Left ventricle myocardium superior (tissue), 1 donor: ENCODE measurements at places on chromosomes 5 and 9. TPM values are rescaled to one million over a fixed set of nuclear protein-coding genes. Genes with fewer than 3 reads are reported as not detected.

DNA sequence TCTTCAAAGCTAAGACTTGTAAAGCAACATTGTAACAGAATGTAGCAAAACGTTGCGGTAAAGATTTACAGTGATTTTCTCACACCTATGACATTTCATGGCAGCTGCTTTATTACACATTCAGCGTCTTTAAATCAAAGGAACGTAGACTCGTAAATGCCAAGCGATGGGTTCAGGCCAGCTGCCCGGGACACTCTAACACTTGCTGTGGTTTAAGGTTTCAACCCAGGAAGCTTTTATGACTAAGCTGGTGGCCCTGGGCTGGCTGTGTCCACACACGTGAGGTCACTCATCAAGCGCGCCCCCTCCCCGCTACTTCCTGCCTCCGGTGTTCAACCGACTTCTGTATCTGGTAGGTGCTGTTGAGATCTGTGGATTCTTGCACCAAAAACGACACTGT is 2.5 kb downstream of the SLC6A18 start:
- DNase-seq = no peak

Gene MXD3
- 1.7 TPM for total RNA-seq

GRCh38 chr5:55160493-55161209 is 680 bp downstream of the GPX8 start:
- DNase-seq = peak; percentile 39

Gene ORM2
- not detected for total RNA-seq
